ENCODE measurements at places on chromosomes 12 and 14.

- DNase-seq = no peak
Observed at GRCh38 chr12:132157733-132158409, 13.6 kb downstream of the NOC4L start.

GRCh38 chr14:97513891-97514290 is 716.7 kb downstream of the VRK1 start:
- DNase-seq = no peak

DNA sequence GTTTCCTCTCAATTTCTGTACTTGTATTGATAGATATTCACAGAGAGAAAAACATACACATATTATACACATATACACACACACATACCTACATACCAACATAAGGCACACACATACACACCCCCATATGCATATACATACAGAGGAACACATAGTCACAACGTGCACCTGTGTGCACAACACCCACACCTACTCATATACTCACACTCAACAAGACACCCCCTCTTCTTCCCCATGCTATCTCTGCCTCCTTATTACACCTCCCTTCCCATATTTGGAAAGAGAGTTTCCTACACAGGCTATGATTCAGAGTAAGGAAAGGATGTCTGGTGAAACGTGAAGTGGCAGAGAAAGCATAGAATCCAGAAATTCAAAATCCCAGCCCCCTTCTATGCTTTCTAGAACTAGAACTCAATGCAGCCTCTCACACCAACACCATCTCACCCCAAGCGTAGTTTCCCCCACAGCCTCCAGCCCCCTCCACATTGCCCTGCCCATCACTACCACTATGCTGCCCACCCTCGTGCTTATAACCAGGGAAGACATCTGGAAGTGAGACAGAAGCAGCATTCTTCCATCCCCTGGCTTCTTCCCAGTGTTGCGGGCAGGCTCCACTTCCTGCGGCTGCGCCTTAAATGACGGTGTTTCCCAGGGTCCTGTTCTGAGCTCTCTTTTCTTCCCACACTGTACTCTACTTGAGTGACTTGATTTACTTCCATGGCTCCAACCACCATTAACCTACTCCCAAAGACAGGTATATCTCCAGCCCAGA is 2.4 kb downstream of the RNASE8 start:
- DNase-seq = no peak

DNA sequence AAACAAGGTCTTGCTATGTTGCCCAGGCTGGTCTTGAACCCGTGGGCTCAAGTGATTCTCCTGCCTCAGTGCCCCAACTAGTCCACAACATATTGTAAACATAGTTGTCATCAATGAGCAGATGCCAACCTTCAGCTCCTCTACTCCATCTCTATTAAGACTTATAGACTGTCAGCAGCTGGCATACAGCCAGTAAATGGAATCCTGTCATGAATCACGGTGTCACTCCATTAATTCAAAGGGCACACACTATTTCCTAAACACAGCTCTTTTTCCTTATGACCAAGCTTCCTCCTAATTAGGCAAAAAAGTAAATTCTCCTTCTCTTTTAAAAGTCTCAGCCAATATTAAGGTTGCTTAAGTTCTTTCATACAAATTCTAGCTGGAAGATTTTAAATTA is 111.2 kb downstream of the ITPR2 start:
- no peak for DNase-seq

GRCh38 chr12:11524446-11524845 is 125.0 kb upstream of the ETV6 start:
- DNase-seq = no peak

Data from D721Med (cell line).